ENCODE measurements at places on chromosomes 4 and X. TPM values are rescaled to one million over a fixed set of nuclear protein-coding genes. Genes with fewer than 3 reads are reported as not detected.

PTTG2 gene
- not detected for polyA plus RNA-seq

SNCA gene
- 2.7 TPM for polyA plus RNA-seq

DOK7 gene
- polyA plus RNA-seq, result not detected

PCYT1B gene
- 0.07 TPM for polyA plus RNA-seq

MAGEA10 gene
- not detected for polyA plus RNA-seq

STPG2 gene
- not detected for polyA plus RNA-seq

KLHL2 gene
- polyA plus RNA-seq, result 8.2 TPM

CENPVL3 gene
- polyA plus RNA-seq, result not detected

MMRN1 gene
- not detected for polyA plus RNA-seq

SLC25A53 gene
- 5.8 TPM for polyA plus RNA-seq

LNX1 gene
- polyA plus RNA-seq, result 2.3 TPM

VEGFC gene
- polyA plus RNA-seq, result not detected

EVC2 gene
- 0.36 TPM for polyA plus RNA-seq

AP1S2 gene
- 24.3 TPM for polyA plus RNA-seq

PDZD4 gene
- polyA plus RNA-seq, result not detected

NHS gene
- polyA plus RNA-seq, result not detected

HELT gene
- not detected for polyA plus RNA-seq

NRK gene
- polyA plus RNA-seq, result not detected

RAI2 gene
- polyA plus RNA-seq, result not detected

CAPN6 gene
- 0.08 TPM for polyA plus RNA-seq

CT47B1 gene
- polyA plus RNA-seq, result 0.62 TPM

CEP44 gene
- polyA plus RNA-seq, result 21.2 TPM

CSAG3 gene
- polyA plus RNA-seq, result 21.1 TPM

GPC3 gene
- not detected for polyA plus RNA-seq

SORBS2 gene
- not detected for polyA plus RNA-seq

F8A3 gene
- polyA plus RNA-seq, result not detected

GRCh38 chr4:111736516-111736915 is 408.7 kb upstream of the FAM241A start:
- DNase-seq, result no peak

GRCh38 chr4:36551697-36552214 is 270.3 kb downstream of the DTHD1 start:
- DNase-seq, result no peak

DNA sequence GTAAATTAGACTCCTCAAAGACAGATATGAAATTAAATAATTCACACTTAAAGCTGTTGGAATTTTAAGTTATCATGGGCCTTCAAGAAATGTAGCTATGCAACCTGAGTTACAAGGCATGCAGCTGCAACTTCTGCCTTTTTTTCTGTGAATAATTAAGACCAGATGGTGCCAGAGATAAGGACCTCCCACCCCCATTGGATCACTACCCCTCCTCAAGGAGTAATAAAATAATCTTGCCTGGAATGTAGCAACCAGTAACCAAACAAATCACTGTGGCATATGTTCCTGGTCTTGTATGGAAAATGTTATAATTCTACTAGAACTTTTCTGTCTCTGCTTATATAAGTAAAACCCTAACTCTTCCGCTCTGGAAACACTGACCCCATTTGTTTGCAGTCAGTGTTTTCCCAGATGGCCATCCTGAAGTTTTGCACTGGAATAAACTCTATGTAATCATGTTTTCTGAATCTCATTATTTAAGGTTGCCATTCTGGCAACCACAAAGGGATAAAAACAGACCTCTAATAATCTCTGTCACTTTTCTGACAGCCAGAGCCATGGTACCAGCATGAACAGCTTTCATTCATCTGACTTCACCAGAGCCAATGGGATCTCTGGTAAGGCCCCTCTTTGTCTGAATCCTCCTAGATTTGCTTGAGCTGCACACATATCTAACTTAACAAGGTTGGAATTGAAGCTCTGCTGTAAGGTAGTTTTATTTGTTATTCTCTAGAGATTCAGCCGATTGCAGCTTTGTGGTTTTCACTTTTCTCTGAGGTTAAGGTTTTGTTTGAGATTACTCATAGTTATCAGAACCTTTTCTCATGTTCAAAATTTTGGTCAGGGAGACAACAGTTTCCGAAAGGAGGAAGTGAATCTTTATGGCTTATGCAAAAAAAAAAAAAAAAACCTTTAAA is 274.6 kb downstream of the NAF1 start:
- no peak for DNase-seq

- DNase-seq, result peak; percentile 46
These were observed 19.7 kb upstream of the SPON2 start for GRCh38 chr4:1192091-1192492.

- no peak for DNase-seq
These were observed 13.3 kb upstream of the CRMP1 start for GRCh38 chr4:5906191-5906590.

- DNase-seq, result no peak
These were observed 161.7 kb downstream of the AFAP1 start for GRCh38 chr4:7777871-7778509.

GRCh38 chrX:132270699-132271098 is 51.5 kb upstream of the RAP2C start:
- DNase-seq, result no peak

DNA sequence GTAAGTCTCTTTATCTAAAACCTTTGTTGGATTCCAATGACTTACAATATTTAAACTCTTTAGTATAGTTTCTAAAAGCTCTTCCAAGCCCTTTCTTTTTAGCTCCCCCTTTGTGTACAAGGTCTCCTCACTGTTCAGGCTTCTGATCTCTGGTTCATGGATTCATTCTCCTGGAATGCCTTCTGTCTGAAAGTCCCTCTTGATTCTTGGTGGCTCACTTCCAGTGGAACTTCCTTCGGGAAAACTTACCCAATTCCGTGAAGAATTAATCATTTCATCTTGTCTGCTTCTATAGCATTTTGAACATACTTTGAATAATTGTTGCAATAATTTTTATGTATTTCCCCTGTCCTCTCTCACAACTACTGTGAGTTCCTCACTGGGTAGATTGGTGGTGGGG is 3.6 kb downstream of the ARHGAP24 start:
- DNase-seq, result no peak

DNA sequence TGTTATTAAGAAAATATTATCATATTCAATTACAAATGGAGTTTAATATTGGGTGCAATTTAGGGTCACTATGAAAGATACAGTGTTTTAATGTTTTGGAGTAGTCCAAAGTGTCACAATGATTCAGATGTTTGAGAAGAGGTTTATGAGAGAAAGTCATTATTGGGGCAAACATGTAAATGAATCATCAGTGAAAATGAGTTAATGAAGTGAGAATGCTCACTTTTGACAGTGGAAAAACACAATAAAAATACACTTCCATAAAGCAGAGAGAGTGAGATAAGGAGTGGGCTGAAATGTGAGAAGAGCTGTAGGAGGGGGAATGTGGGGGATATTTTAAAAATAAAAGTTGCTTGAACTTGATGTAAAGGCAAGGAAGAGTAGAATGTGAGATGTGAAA is 957.1 kb downstream of the PCDH18 start:
- no peak for DNase-seq

GRCh38 chrX:24377195-24377594 is 16.8 kb downstream of the SUPT20HL1 start:
- no peak for DNase-seq

- DNase-seq, result no peak
These were observed at the start of gene ESX1 for GRCh38 chrX:104254442-104255115. TSS of gene ESX1 (minus strand) at chrX:104254933. CDS start at chrX:104254849, 84 bp downstream.

GRCh38 chr4:140569307-140569638 is 512 bp upstream of the UCP1 start:
- no peak for DNase-seq

- DNase-seq, result no peak
These were observed 87.8 kb downstream of the SH3KBP1 start for GRCh38 chrX:19799319-19800182.

DNA sequence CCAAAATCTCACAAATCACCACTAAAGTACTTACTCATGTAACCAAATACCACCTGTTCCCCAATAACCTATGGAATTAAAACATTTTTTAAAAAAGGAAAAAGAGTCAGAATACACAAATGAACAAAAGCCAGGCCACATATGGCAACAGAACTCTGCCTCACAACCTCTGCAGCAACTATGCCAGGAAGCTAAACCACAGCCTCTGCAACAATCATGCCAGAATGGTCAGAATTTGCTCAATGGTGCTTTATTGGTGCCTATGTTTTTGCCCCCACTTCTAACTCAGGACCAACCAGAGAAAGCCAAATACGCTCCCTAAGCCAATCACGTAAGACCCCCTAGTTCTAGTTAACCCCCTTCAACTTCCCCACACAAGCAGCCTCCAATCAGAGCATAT is 69.6 kb downstream of the HOPX start:
- no peak for DNase-seq

DNA sequence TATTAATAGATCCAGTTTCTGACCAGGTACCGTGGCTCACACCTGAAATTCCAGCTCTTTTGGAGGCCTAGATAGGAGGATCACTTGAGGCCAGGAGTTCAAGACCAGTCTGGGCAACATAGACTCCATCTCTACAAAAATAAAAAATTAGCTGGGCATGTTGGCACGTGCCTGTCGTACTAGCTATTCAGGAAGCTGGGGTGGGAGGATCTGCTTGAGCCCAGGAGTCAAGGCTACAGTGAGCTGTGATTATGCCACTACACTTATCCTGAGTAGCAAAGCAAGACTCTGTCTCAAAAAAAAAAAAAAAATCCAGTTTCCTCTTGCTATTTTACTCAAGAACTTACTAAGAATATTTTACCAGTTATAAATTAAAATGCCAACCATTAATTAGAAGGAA is 91.7 kb downstream of the SLC10A6 start:
- no peak for DNase-seq

GRCh38 chrX:103552236-103552635 is 32.9 kb upstream of the RAB40A start:
- DNase-seq, result no peak

- peak; percentile 21 for DNase-seq
These were observed 33.0 kb downstream of the GALNTL6 start for GRCh38 chr4:171846232-171846631.

DNA sequence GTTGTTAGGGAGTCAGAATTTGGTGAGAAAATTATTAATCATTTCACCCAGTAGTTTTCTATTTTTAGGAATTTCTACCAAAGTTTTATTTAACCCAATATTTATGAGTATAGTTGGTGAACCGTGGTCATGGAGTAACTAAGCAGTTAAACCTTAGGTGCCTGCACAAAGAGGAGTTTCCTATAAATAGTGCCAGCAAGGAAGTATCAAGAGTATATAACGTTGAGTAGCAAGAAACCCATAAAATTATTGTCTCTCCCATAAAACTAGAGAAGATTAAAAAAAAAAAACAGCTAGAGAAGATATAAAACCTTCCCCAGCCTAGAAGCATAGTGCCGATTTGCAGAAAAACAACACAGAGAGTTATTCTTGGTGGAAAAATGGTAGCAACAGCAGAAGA is 158.9 kb downstream of the PRDM5 start:
- no peak for DNase-seq

GRCh38 chr4:78337244-78338020 is 214.1 kb upstream of the ANXA3 start:
- no peak for DNase-seq

GRCh38 chr4:16524911-16525554 is 298.8 kb upstream of the TAPT1 start:
- DNase-seq, result no peak

GRCh38 chrX:119853444-119853843 is 681 bp upstream of the UPF3B start:
- DNase-seq, result no peak

GRCh38 chrX:39477762-39478120 is 620.0 kb downstream of the BCOR start:
- no peak for DNase-seq

- no peak for DNase-seq
These were observed 1014.2 kb downstream of the C4orf33 start for GRCh38 chr4:130110189-130110588.

DNA sequence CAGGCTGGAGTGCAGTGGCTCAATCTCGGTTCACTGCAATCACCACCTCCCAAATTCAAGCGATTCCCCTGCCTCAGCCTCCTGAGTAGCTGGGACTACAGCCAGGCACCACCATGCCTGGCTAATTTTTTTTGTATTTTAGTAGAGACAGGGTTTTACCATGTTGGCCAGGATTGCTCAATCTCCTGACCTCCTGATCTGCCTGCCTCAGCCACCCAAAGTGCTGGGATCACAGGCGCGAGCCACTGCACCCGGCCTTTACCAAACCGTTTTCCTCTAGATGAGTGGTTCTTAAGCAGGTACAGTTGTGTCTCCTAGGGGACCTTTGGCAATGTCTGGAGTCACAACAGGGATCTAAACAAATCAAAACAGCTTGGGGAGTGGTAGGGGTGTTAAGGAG is 11.6 kb downstream of the AMELX start:
- DNase-seq, result no peak

- no peak for DNase-seq
These were observed 91.7 kb upstream of the KDR start for GRCh38 chr4:55216863-55217635.

DNA sequence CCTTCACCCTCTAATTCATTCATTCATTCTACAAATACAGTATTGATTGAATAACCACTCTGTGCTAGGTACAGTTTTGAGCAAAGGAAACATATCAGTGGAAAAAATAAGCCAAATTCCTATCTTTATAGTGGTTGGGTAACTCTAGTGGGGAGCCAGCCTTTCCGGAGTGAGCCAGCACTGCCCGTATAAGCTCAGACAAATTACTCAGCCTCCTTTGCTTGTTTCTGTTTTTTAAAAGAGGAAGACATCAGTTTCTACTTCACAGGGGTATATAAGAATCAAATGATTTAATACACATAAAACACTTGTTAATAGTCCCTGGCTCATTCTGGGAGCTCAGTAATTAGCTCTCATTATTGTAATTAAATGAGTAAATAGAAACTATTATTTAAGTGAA is 238.2 kb upstream of the MAD2L1 start:
- DNase-seq, result no peak

DNA sequence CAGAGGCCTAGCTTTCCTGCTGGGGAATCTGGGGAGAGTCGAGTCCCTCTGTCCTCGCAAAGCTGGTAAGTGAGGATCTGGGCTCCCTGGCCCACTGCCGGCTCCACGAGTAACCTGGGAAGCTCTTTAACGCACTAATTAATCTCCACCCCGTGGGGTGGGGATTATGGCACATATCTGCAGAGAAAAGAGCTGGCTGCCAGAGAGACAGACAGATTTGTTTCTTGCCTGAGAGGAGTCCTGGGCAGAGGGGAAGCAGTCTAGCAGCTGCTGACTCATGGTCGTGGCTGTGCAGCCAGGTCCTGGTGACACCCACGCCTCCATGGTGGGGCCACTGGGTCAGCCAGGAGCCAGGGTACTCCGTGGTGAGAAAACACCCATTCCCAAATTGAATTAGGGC is 14.0 kb downstream of the SORCS2 start:
- DNase-seq, result peak; percentile 27

- DNase-seq, result peak; percentile 43
These were observed 180.6 kb upstream of the NUDT6 start for GRCh38 chr4:123102897-123103471.

- DNase-seq, result no peak
These were observed 9.7 kb downstream of the TSPAN7 start for GRCh38 chrX:38571058-38571457.

- DNase-seq, result no peak
These were observed 645 bp downstream of the APLN start for GRCh38 chrX:129653971-129654651.

DNA sequence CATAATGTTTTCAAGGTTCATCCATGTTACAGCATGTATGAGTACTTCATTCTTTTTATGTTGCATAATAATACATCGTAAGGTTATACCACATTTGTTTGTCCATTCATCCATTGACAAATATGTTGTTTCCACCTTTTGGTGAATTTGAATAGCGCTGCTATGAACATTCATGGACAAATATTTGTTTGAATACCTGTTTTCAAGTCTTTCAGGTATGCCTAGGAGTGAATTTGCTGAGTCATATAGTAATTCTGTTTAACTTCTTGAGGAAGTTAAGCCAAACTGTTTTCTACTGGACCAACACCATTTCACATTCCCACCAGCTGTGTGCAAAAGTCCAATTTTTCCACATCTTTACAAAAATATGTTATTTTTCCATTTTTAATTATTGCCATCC is 31.5 kb downstream of the IRS4 start:
- DNase-seq, result no peak

All from K562 (cell line).